HFFc6 (cell line): ENCODE measurements at places on chromosomes 1 and 21.

DNA sequence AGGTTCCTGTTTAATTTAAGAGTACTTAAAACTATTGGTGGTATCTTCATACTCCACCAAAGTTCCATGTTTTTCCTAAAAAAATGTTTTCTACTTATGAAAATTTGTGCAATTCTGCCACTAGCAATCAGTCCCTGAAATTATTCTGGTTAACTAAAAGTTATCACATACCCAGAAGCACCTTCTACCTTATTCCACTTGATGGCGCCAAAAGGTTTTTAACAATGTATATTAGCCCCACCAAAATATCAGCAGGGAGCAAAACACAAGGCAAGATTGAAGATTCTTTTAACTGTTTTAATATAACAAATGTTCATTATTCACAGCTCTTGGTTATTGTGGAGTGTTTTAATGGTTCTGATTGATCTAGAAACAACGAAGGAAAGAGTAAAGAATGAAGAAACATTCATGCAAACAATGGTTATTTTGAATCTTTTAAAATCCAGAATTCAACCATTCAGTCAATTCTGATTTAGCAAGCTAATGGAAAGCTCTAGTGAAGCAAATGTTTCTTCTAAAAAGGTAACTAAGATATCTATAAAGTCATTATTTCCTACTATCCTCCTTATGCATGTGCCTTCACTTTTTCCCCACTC, 67.2 kb downstream of the TTLL7 start:
- peak; percentile 61 for DNase-seq

DNA sequence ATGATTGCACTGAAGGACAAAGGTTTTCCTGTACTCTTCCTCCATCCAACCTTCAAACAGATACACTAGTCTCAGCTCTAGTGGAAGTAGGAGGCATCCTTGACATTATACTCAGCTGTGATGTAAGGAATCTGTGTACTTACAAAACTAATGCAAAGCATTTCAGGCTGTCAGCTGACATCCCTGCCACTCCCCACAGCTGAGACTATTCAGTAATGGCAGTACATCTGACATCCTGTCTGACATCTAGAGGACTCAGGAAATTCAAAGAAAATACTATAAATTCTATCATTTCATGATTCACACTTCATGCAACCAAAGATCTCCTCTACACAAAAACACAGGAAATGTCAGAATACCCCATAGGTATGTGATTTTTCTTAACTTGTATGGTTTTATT, 325.8 kb downstream of the SMYD3 start:
- no peak for DNase-seq

- DNase-seq = no peak
Measured at GRCh38 chr1:171625225-171625624, 3.2 kb downstream of the MYOCOS start.

DNA sequence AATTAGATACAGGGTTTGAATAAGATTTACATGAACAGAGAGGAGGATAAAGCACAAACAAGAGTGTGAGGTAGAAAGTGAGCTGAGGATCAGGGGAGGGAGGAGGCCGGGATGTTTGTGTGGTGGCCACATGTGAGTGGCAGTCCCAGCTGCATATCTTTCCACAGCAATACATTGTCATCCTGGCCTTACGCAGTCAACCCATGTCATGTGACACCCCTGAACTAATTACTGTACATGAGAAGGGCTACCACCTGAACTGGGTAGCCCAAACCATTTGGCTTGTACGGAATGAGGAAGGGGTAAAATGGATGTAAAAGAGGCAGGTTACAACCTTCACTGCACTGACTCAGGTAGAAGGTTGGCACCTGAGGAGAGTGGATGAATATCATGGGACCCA, 4.2 kb downstream of the SLAMF7 start:
- DNase-seq = no peak

DNA sequence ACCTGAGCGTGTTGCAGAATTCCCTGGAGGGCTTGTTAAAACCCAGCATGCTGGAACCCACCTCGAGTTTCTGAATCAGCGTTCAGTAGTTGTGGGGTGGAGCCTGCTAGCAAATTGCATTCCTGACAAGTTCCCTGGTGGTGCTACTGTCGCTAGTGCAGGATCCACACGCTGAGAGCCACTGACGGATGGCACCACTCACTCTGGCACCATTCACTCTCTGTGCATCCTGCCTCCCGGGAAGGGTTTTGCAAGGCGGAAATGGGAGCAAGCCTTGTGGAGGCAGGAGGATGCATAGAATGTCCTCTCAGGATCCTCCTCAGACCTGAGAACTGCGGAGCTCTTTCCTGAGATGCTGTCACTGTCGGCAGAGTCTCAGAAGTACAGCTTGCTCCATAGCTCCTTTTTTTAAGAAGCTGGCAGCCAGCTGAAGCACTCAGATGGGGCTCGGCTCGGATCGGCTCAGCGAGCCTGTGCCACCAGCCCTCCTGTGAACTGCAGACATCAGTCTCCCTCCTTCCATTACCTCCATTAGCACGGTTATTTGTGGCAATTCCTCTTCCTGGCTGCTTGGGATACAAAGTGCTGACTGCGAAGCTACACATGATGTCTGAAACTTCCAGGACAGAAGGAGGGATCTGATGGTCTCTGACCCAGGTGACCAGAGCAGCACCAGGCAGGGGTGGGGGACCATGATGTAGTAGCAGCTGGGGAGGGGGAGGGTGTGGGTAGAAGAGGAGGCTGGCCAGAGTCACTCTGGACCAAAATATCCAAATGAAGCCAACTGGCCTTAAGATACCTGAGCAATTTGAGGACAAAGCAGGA, 89.6 kb downstream of the C1orf94 start:
- DNase-seq = no peak

DNA sequence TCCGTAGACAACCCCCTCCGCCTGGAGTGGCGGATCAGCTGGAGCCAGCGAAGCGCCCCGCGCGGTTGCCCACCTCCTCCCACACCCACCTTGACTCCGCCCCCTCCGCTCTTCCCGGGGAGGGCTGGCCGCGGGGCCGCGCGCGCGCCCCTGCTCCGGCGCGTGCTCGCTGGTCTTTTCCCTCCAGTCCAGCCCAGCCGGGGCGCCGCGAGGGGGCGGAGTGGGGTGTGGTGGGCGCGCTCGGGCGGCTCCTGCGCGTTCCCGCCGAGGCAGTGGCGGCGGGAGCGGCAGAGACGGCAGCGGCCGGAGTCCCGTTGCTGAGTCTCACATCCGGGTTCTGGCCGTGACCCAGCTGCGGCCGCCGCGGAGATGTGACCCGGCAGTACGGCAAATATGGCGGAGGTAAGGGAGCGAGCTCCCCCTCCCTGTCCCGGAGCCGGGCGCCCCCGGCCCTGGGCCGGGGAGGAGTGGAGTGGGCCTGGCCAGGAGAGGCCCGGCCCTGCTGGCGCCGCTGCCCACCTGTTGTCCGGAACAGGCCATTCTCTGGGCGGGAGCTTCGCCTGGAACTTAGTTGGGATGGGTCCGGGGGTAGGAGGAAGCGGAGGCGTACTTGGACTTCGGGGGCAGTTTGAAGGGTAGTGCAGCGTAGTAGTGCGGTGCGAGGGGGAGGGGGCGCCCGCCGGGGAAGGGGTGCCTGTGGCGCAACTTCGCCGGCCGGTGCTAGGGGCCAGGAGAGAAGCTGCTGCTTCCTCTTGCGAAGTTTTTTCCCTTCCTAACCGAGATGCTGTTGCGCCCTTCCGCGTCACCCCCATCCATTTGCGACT, 5.4 kb downstream of the MIER1 start:
- peak; percentile 90 for DNase-seq

DNA sequence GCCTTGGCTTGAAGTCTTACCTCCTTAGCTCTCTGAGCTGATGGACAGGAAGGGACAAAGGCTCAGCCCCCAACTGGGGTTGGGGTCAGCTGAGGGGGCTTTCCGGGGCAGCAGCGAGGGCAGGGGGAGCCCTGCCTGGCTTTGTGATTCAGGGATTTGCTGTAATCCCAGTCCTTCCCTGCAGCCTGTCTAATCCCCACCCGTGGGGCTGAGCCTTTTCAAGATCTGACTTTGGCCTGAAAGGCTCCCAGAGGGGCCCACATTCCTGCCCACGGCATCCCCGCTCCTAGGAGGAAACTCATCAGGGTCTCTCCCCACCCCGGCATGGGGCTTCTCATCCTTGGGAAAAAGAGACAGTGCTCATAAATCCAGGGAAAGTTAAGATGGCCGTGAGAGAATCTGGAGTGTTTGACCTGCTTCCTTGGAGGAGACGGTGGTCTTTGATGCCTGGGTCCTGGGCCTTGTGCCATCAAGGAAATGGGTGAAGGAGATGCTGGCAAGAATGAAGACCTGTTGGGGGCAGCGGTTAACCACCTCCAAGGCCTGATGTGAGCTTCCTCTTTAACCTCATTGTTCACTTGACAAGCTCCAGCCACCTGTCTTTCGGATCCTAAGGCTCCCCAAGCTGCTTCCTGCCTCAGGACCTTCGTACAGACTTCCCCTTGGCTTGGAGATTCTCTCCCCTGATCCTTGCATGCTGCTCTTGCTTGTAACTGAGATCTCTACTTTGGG, 83.1 kb upstream of the WNT4 start:
- DNase-seq = no peak

DNA sequence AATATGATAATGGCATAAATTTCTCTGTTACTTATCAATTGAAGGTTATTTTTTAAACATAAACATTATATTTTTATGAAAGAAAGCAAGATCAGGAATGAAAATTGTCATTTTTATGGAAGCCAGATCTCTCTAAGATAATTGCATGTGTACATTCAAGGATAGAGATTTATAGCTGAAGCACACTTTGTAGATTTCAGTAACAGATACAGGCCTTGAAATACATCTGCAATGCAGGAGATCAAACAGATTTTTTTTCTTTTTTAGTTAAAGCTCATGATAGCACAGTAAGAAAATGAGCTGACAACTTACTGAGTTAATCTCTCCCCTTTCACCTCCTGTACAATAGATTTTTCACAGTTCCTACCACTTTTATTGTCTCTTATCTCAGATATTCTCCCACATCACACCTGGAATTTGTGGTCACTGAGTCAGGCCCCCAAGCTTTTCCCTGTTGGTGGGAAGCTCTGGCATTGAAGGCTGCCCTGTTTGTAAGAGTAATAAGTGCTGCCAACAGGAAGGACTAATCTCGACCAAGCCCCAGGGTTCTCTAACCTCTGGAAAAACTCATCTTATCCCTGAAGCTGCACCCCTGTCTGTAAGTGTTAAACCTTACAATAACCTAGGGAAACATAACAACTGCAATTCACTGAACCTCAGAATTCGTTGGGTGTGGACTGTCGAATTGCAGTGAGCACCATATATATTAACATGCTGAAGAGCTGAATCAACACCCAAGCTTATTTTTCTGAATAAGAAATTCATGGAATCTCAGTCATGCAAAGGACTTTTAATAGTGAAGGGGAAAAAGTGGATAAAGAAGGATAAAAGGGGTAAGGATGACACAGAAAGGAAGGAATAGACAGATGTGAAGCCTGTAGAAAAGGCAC, 599.0 kb downstream of the LMO4 start:
- DNase-seq = no peak

- DNase-seq = no peak
Measured at GRCh38 chr1:48033495-48034045, 36.4 kb upstream of the TRABD2B start.

DNA sequence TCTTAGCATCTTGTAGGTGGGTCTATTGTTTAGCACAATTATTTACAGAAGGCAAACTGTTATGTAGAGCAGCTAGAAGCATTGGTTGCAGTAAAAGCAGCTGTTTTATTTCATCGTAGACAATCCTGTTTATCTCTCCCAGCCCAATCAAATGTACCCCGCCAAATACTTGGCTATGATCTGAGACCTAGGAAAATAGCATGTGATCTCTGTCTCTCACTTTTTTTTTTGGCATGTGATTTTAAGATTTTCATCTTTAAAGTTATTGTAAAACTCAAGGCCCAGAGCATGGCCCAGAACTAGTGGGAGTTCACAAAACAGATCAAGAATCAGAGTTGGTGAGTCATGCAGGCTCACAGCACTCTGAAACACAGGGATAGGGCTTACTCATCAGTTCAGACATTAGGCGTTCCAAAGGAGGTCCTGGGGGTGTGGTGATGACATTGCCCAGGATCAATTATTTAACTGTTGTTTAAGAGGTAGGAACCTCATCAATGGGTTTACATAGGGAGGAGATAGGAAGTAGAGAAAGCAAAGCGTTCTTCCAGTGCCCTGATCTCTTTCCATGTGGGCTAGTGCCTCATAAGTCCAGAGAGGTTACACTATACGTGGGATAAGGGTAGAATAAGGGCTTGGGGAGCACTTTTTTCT, 40.2 kb downstream of the TBX19 start:
- peak; percentile 86 for DNase-seq

GRCh38 chr1:7401814-7402547, 369.1 kb upstream of the VAMP3 start:
- peak; percentile 99 for DNase-seq

DNA sequence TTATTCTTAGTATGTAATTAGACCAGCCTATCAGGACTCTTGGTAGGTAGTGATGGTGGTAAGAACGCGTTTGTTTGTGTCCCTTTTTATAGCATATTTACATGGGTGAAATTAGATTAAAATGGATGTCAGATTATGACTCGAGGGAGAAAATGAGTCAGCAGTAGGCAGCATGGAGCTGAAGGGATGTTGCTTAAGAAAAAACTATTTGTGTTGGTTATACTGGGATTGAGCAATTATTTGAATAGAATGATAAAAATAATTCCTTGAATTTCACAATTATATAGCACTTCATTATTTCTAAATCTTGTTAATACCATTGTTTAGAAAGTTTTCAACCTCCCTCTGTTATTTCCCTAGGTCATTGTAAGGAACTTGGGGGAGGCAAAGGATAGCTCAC, 348.8 kb downstream of the RYR2 start:
- no peak for DNase-seq

GRCh38 chr21:37993071-37993470, 76.8 kb upstream of the KCNJ6 start:
- DNase-seq = no peak

GRCh38 chr21:34129039-34129891, 55.9 kb downstream of the MRPS6 start:
- DNase-seq = peak; percentile 86

DNA sequence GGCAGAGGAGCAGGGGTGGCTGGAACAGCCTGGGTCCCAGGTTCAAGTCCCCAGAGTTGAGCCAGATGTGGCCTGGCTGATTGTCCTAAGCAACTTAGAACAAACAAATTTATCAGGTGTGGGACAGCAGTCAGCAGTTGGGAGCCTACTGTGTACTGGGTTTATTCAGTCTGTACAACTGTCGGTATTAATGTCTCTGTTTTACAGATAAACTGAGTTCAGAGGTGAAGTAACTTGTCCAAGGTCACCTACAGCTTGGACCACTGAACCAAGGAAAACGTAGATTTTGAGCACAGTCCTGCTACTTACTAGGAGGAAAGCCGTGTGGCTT, 14.6 kb upstream of the TRIM63 start:
- DNase-seq = no peak

DNA sequence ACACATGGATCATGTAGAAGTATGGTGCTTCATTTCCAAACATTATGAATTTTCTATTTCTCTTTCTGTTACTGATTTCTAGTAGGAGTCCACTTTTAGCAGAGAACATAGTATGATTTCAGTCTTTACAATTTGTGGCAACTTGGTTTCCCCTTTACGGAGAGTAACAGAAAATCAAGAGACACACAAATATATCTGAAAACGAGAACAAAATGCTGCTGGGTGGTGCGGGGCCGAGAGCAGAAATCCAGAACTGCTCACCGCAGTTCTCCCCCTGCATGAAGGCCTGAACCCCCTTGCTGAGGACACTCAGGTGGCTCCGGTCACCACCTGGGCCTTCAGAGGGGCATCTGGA, 94.5 kb upstream of the FMN2 start:
- no peak for DNase-seq

GRCh38 chr1:43304771-43305300, 4.1 kb downstream of the TIE1 start:
- DNase-seq = no peak

GRCh38 chr1:90246069-90246468, 251.2 kb downstream of the ZNF326 start:
- DNase-seq = no peak

GRCh38 chr21:31983120-31983519, 110.3 kb downstream of the HUNK start:
- no peak for DNase-seq
